GOT3 (cell line): ENCODE measurements at places on chromosomes 13 and 19.

- no peak for DNase-seq
Observed at GRCh38 chr13:26965952-26966700, 205.5 kb downstream of the USP12 start.

DNA sequence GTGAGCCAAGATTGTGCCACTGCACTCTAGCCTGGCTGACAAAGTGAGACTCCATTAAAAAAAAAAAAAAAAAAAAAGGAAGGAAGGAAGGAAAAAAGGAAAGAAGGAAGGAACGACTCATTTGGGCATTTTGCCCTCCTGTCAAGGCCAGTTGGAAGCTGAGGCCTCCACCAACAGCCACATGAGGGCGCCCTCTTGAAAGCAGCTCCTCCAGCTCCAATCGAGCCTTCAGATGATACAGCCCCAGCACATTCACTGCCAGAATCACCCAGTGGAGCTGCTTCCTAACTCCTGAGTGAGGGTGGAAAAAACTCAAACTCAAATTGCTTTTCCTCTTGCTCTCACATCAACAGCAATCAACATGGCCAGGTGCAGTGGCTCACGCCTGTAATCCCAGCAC, 40.9 kb downstream of the GNG7 start:
- DNase-seq = no peak

- no peak for DNase-seq
Observed at GRCh38 chr13:107999751-108000150, 215.6 kb downstream of the LIG4 start.

DNA sequence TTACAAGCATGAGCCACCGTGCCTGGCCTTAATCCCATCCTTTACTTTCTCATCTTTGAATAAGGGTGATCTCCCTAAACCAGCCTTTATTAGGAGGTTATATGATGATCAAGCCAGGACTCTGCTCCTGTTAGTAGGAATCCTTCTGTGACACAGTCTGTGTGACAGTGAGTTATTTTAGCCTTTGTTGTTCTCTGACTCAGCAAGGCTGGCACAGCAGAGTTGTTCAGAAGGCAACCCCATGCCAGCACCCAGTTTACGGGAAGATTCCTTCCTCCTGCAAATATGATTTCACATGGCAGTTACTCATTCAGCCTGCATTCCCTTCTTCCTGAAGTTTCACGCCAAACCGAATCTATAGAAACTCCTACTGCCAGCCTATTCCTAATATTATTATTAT, 10.5 kb upstream of the MIER2 start:
- peak; percentile 20 for DNase-seq

DNA sequence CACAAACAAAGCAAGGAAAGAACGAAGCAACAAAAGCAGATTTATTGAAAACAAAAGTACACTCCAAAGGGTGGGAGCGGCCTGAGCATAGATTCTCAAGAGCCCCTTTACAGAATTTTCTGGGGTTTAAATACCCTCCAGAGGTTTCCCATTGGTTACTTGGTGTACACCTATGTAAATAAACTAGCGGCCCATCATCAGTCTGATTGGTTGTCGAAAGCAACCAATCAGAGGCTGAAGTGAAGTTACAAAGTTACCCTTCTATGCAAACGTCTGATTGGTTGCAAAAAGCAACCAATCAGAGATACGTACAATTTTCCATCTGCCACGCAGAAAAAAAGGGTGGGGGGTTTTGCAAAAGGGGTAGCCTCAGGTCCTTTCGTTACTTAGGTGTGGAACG, 96.3 kb upstream of the UBAC2 start:
- no peak for DNase-seq

DNA sequence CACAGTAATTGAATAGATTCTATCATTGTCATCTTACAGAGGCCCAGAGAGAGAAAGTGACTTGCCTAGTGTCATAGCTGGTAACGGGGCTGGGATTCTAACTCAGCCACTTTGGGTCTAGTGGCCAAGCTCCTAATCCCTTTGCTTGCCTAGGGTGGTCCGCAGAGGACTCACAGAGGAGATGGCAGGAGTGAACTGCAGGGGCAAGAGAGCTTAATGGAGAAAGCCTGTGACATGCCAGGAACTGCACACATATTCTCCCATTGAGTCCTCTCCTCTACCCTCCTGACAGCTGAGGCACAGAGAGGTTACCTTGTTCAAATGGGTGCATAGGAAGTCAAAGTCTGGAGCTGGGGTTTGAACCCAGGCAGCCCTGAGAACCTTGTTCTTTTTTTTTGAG, 2.7 kb downstream of the LSR start:
- no peak for DNase-seq

- DNase-seq = no peak
Observed at GRCh38 chr13:110980921-110981320, 66.1 kb upstream of the ANKRD10 start.

DNA sequence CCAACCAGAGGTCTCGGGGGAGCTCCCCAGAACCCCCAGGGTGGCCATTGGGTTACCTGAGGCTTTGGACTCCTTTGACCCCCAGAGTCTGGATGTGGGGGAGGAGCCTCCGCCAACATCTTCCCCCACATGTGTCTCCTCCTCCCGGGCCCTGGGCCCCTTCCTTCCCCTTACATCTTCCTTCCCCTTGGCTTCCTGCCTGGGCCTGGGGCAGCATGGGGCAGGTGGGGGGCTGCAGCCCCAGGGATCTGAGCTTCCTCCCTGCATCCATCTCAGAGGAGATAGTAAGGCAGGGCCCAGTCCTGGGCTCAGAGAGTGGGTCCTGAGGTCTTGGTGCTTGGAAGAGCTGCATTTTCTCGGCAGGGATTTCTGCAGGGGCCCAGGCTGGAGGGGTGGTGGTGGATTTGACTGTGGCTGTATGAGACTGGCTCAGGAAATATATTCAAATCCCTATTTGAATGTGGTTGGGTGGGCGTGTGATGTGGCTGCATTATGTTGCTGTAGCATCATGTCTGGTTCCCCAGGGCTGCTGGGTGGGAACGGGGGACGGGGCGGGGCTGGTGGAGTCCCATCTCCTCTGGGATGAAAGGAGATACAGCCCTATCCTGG, 919 bp downstream of the VAV1 start:
- no peak for DNase-seq

GRCh38 chr13:93231867-93232266, 5.3 kb downstream of the GPC6 start:
- no peak for DNase-seq

DNA sequence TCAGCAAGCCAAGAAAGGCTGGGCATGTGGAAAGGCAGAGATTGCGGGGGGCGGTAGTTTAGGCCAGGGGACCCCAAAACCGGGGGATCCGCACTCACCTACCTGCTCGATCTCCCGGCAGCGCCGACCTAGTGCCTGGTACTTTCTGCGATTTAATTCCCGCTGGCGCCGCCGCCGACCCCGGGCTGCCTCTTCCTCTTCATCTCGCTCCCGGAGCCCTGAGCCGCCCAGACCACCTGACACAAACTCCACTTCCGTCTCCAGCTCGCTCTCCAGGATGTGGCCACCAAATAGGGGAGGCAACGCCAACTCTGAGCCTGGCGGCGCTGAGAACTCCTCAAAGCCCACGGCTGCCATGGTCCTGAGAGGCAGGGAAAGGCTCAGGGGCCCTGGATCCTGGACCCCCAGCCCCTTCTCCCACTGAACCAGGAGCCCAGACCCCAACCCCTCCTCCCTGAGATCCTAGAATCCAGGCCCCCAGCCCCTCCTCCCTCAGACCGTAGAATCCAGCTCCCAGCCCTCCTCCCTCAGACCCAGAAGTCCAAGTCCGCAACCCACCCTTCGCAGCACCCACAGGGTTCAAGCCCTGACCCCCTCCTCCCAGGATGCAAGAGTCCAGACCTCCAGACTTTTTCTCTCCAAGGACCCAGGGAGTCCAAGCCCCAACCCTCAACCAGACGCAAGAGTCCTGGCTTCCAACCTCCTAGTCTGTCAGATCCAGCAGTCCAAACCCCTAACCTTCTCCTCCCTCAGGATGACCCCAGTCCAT, 933 bp downstream of the TFPT start:
- DNase-seq = no peak

- no peak for DNase-seq
Observed at GRCh38 chr19:51560339-51560738, 10.7 kb upstream of the ZNF175 start.
